H54 (cell line): ENCODE measurements at places on chromosomes 4 and X.

DNA sequence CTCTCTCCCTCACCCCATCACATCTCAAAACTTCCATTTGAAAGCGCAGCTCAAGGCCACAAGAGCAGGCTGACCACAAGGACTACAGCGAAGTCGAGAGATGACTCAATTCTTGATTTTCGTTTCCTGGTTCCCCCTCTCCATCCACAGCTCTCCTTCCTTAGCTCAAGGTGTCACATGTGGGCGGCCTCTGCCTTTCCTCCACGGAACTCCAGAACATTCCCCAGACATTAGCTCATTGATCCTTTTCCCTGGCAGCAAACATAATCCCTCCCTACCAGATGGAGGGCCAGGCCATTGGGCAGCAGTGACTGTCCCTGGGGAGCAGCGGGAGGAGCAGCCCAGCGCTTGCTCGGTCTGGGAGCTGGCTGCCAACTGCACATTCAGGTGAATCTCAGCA lies 56.3 kb downstream of the CCDC149 start:
- DNase-seq, result peak; percentile 30

DNA sequence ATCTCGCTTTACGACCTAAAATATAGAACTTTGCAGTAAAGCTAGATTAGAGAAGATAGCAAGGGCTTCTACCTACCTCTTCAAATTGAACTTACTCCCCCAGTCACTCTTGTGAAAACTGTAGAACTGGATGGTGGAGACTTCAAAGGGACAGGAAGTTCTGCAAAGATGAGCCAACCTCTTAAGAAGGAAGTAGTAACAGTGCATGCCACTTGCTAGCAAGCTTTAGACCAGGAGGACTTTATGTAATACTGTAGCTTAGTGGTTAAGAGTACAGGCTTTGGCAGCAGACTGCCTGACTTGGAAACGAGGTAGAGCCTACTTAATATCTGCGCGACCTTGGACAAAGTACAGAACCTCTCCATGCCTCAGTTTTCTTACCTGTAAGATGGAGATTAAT lies 27.5 kb upstream of the VBP1 start:
- no peak for DNase-seq

DNA sequence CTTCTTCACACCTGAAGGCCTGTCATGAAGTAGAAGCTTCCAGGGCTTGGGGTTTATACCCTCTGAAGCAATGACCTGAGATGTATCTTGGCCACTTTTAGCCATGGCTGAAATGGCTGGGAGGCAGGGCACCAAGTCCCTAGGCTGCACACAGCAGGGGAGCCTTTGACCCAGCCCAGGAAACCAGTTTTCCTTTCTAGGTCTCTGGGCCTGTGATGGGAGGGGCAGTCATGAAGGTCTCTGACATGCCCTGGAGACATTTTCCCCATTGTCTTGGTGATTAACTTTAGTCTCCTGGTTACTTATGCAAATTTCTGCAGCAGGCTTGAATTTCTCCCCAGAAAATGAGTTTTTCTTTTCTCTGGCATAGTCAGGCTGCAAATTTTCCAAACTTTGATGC lies 511.0 kb upstream of the KLHL4 start:
- DNase-seq, result no peak

- DNase-seq, result no peak
Observed at GRCh38 chrX:40449956-40450706, 130.6 kb upstream of the ATP6AP2 start.

DNA sequence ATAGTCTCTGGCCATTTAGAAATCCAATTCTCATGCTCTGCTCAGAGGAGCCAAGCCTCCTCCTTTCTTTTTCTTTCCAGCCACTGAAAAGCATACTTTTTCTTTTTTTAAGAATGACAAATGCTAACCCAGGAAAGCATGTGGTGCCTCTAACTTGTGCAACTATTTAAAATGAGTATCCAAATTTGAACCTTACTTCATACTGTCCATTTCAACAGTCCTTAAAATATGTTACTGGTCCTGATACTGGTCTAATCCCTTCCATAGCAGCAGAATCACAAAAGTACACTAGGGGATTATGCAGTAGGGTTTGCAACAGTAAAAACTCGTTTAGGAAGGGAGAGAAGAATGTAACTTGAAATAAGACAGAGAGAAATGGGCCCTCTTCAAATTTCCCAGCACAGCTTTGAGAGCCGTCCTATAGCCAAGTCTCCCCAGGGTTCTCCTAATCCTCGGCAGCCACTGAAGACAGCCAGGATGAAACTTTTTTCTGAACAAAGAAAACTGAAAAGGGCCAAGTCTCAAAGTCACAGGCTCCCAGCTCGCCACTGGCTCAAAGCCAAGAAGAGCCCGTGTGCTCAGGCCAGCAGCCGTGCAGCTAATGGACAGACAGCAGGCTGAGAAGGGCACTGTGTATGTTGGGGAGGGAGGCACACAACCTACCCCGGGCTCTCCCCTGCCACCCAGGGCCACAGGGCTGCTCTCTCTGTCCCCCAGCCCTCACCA lies 39.5 kb downstream of the GPC4 start:
- DNase-seq, result no peak

GRCh38 chr4:110705440-110705782 lies 82.5 kb upstream of the PITX2 start:
- no peak for DNase-seq

DNA sequence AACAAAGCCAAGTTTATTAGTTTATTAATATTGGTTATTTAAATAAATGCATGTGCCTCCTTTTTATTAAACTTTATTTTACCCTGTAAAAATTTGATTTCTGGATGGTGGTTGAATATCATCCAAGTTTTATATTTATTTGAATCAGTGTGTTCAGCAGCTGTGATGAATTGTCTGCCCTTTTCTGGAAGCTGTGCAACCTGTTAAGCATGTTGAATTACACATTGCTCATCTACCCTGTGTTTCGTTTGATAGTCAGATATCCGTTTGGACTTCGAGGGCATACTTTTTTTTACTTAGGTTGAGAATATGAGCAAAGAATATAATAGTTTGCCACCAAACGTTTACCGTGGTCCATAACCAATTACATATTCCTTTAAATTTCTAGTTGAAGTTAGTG lies 95.8 kb upstream of the TENM3 start:
- no peak for DNase-seq

GRCh38 chr4:150255610-150256224 lies 177.5 kb downstream of the DCLK2 start:
- DNase-seq, result no peak
